ENCODE measurements at places on chromosomes 5 and 9.
A peak's percentile ranks its signal among the peaks of the same experiment; 100 is the strongest.

DNA sequence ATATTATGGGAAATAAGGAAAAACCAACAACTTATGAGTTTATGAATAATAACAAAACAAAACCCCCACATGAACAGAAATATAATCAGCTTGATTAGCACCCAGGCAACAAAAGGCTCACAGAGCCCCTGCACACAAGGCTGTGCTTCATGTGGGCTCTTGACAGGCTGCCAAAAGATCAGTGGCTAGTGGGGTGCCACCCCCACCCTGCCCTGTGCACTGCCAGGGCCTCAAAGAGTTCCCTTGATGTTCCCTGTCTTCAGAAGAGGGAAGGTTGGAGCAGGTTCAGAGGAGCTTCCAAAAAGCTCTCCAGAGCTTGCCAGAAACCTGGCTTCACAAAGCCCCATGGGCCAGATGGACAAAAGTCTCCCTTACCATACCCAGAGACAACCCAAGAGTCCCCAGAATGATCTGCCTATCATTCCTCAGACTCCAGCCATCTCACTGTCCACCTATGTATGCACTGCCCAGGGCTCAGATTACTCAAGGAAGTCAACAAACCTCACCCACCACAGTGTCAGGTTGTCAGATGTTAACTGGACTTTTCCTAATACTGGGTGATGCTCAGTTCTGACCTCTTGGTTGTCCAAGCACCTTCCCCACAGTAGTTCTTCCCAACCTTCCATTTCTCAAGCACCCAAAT, 87.5 kb downstream of the SIL1 start:
- DNase-seq: no peak

GRCh38 chr5:42270771-42271170, 152.5 kb upstream of the GHR start:
- DNase-seq: no peak

DNA sequence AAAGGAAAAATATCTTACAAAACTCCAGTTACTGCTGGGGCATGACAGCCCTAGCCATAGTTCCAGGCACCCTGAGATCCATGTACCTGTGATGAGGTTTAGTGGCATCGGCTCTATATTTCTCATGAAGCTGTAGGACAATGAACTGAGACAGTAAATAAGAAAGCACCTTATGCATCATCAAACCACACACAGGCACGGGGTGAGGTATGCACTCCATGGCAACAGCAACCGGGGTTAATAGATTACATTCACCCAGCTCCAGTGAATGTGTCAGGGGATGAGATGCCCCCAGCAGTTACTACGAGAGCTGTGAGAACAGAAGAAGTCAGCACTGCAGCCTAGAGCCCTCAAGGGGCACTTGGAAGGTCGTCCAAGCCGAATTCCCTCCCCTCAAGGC, 162.0 kb upstream of the S1PR3 start:
- DNase-seq: no peak

DNA sequence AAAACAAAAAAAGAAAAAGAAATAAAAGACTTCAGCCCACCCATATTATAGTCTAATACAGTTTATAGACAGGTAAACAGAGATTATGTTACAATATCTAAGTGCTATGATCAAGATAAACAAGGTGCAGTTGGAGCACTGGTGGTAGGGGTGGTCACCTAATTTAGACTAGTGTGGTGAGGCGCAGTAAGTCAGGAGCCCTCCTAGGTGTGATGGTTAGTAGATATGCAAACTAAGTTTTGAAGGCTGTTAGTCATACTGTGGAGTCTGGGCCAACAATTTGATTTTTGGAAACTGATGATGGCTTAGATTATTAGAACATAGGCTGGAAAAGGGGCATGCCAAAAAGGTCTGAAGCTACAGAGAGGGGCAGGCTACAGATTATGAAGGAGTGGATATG, 14.7 kb downstream of the NIPBL start:
- DNase-seq: no peak

GRCh38 chr9:36110434-36110833, 26.1 kb upstream of the GLIPR2 start:
- DNase-seq: no peak

DNA sequence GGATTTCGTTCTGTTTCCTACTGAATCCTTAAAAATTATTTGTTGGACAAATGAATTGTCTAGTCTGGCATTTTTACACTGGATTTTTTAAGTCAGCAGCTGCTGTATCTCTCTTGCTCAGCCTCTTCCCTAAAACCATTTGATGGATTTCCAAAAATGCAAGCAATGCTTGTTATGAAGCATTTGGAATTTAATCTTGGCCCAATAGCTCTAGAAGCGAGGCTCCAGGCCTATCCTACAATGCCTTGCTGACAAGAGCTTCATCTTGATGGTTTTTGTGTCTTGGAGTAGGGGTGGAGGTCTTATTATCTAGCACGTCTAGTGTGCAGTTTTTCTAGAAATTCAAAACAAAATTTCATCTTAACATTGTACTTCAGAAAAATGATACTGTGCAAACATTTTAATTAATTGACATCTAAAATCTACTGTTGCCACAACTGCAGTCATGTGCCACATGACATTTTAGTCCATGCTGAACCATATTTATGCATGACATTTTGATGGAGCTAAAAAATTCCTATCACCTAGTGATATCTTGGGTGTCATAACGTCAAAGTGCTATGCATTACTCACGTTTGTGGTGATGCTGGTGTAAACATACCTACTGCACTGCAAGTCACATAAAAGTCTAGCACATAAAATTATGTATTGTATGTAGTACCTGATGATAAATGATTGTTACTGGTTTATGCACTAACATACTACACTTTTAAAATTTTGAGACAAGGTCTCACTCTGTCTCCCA, 5.9 kb upstream of the RAD23B start:
- no peak for DNase-seq

DNA sequence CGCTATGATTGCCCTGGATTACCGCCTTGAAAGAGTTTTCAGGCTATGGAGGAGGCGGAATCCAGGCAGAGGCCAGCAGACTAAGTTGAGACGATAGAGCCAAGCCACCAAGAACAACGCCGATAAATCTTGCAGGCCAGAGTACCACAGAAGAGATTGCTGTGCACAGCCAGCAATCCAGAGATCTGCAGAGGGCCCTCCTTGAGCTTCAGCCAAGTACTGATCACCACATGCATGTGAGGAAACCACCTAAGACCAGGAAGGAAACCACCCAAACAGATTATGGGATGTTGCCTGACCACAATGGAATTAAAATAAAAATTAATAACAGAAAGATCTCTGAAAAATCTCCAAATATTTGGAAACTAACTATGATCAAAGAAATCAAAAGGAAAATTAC, 74.9 kb downstream of the GCNT4 start:
- no peak for DNase-seq

DNA sequence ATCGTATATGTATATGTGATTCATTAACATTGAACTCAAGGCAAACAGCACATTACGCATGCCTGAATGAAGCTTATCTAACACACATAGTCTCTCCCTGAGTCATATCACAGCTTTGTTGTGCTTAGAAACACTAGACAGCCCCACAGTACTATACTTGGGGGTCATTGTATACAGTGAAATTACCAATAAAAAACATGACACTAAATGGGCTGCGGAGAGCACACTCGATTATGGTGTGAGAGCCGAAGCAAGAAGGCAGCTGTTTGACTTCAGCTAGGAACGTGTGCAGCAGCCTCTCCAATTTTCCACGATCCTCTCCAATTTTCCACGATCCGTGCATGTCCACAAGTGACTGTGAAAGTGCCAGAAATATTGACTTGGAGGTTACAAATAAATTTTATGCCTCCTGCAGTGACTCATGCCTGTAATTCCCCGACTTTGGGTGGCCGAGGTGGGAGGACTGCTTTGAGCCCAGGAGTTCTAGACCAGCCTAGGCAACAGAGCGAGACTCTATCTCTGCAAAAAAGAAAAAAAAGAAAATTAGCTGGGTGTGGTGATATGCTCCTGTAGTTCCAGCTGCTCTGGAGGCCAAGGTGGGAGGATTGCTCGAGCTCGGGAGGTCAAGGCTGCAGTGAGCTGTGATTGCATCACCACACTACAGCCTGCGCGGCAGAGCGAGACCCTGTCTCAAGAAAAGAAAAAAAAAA, 102.4 kb downstream of the DAPK1 start:
- DNase-seq: no peak

DNA sequence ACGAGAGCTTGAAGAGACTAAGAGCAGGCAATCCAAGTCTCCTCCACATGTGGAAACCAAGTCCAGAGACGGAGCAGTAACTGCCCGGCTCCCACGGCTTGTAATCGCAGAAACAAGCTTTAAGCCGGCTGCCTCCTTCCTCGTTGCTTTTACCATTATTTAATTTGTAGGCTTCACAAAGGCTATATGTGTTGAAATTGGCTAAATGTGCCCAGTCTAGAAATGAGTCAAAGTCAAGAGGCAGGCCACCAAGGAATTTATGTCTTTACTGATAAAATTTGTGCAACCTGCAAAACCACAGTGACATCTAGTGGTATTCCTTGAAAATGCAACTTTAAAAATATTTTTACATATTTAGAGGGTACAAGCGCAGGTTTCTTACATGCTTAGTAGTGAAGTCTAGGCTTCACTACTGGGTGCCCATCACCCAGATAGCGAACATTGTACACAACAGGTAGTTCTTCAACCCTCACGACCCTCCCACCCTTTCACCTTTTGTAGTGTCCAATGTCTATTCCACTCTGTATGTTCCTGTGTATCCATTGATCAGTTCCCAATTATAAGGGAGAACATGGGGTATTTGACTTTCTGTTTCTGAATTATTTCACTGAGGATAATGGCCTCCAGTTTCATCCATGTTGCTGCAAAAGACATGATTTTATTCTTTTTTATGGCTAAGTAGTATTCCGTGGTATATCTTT, 33.5 kb upstream of the EBF1 start:
- DNase-seq: peak; percentile 61

- DNase-seq: no peak
Measured at GRCh38 chr9:131986576-131986975, 93.1 kb downstream of the MED27 start.

Data from suppressor macrophage treated with lipopolysaccharide for 4 hours (primary cell).